ENCODE measurements at places on chromosomes 13 and 19.

DNA sequence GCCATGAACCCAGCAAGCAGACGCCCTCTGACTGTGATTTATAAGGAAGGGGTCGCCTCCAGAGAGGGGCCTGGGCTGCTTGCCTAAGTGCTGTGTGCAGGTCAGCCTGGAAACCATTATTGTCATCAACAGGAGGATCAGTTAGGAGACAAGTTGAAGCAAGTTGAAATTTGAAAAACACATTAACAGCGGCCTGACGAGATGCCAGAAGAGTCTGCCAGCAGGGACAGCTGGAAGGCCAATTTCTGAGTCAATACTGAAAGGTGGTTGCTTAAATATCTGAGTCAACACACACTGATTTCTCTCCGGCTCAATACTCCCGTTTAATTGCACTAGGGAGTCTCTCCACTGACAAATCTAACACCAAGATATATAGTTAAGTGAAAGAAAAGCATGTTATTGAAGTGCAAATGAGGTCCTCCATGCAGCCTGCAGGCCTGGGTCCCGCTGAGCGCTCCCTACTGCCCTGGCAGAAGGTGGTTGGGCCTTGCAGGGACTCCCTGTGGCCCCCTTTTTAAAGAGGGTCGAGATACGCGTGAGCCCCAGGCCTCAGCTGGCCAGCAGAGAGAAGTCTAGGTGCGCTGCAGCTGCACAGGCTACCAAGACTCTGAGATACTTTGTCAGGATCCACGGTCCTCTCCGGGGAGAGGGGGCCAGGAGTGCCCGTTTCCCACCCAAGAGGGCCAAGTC, 91.1 kb downstream of the RNASEH2B start:
- no peak for DNase-seq

DNA sequence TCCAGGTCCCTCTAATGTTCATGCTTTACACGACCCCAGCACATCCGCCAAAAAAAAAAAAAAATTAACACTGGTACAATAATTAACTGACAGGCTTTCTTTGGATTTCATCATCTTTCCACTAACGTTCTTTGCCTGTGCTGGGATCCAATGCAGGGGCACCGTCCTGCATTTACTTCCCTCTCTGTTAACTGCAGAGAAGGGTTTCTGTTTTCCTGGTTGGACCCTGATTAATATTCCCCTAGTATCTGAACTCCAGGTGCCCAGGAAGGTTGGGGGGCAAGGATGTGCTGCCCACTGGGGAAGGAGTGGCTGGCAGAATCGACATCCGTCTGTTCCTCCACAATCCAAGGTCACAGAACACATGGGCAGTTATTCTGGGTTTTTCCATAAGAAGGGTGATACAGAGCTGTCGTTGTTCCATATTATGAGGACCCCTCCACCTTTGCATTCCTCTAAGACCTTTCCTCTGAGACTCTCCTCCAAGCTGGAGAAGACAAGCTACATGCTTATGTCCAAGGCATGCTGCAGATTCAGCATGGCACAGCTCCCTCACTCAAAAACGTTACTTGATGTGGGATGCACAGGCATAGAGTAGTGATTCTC, 4.5 kb upstream of the LAIR1 start:
- DNase-seq = no peak

DNA sequence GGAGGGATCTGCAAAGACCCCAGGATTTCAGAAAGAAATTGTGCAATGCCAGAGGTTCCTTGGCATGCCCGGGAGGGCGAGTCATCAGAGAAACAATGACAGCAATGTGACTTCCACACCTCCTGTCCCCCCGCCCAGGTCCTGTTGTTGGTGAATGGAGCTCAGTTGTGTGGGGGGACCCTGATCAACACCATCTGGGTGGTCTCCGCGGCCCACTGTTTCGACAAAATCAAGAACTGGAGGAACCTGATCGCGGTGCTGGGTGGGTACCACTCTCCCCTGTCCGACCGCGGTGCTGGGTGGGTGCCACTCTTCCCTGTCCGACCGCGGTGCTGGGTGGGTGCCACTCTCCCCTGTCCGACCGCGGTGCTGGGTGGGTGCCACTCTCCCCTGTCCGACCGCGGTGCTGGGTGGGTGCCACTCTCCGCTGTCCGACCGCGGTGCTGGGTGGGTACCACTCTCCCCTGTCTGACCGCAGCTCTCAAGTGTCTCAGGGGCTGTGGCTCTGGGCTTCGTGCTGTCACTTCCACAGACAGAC, 5.2 kb upstream of the F10 start:
- DNase-seq = no peak

DNA sequence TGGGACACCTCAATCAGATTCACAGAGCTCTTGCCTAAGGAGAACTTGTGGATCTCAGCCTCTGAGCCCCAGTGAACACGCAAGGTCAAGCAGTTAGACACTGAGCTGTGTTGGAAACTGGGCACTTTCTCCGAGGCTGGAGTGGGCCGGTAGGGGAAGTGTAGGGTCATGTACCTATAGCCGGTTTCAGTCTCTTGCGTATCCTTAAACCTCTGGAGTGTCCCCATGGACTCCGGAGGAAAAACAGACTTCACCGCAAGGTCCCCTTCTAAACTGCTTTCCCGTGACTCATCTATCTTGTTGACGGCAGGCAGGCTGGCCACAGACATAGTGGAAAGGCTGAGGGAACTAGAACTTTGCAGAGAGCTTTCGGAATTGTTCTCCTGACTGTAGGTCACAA, 11.3 kb downstream of the IQCN start:
- DNase-seq = no peak

DNA sequence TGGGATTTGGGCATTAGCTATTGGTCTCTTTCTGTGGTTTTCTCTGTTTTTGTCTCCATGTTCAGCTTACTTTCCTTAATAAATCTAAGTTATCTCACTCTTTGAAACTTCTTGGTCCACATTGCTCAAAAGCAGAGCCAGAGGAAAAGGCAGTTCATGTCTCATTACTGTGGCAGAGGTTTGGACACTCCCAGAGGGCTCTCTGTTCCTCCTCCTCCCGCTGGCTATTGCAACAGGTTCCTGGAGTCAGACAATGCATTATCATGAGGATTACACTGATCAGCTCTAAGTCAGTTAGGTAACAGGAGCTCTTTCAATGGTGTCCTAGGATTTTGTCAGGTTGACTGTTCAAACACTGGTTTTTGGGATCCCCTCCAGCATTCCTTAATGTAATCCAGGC, 298.8 kb downstream of the NDFIP2 start:
- DNase-seq = no peak

- no peak for DNase-seq
Measured at GRCh38 chr19:2631213-2631821, 71.2 kb downstream of the GNG7 start.

GRCh38 chr19:50488389-50489194, 11.9 kb upstream of the GARIN5A start:
- no peak for DNase-seq

GRCh38 chr19:6387372-6387771, 5.6 kb downstream of the GTF2F1 start:
- DNase-seq = no peak

GRCh38 chr19:19146865-19147264, 8.6 kb upstream of the TMEM161A start:
- no peak for DNase-seq
